GM12892 (cell line): ENCODE measurements at places on chromosomes 11 and 22.

GRCh38 chr11:1041149-1041467, 4.6 kb upstream of the MUC6 start:
- no peak for DNase-seq

DNA sequence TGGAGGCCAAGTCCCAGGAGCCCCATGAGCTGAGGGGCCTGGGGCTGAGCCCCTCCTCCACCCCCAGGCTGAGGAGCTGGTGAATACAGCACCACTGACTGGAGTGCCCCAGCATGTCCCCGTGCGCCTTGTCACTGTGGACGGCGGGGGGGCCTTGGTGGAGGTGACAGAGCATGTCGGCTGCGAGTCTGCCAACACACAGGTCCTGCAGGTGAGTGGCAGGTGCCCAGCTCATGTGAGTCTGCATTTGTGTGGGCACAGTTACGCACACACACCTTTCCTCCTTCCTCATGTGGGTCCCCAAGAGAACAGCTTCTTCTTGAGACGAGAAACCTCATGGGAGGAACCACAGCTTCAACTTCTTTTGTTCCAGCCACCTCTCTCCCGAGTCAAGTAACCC, 7.7 kb downstream of the TMEM132A start:
- DNase-seq: no peak

DNA sequence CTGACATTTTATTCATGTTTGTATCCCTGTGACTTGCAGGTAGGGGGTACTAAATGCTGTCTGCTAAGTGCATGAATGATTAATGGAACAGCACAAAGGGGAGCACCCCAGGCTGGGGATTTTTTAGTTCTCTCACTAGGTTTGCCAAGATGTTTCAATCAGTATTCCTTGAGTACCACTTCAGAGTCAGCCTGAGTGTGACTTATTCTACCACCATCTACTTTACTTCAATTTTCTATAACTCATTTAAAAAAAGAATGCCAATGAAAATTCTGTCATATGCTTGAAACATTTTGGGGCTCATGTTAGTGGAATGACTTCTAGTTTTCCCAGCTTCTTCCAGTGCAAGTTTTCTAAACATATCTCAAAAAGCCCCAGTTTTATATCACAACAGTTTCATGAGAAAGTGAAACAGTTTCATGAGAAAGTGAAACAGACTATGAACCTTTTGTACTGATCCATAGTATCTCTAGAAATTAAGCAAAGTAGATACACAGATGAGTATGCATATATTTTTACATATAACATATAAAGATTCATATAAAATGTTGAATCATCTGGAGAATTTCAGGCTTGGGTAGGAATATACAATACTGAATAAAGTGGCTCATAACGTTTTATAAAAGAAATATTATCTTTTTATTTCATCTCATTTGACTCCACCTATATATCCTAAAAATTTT, 252.4 kb downstream of the GRM5 start:
- no peak for DNase-seq

DNA sequence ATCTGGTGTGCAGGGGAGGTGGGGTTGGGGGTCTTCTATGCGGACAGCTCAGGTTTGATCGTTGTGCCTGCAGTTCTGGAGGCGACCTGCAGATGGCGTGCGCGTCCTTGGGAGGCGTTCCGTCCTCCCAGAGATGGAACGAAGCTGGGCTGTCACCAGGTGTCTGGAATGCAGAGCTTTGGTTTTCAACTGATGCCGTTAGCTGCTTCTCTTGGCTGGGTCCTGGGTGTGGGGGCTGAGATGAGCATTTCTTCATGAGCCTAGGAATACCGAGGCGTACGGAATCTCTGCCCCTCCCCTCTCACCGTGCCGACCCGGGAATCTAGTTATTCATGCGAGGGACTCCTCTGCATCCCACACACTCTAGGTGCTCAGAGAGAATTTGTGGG, 98.6 kb downstream of the CEP164 start:
- DNase-seq: peak; percentile 70

- DNase-seq: peak; percentile 48
Observed at GRCh38 chr22:44085743-44086270, 61.7 kb downstream of the PARVB start.

GRCh38 chr11:74325649-74326645, 14.5 kb upstream of the P4HA3 start:
- DNase-seq: no peak

DNA sequence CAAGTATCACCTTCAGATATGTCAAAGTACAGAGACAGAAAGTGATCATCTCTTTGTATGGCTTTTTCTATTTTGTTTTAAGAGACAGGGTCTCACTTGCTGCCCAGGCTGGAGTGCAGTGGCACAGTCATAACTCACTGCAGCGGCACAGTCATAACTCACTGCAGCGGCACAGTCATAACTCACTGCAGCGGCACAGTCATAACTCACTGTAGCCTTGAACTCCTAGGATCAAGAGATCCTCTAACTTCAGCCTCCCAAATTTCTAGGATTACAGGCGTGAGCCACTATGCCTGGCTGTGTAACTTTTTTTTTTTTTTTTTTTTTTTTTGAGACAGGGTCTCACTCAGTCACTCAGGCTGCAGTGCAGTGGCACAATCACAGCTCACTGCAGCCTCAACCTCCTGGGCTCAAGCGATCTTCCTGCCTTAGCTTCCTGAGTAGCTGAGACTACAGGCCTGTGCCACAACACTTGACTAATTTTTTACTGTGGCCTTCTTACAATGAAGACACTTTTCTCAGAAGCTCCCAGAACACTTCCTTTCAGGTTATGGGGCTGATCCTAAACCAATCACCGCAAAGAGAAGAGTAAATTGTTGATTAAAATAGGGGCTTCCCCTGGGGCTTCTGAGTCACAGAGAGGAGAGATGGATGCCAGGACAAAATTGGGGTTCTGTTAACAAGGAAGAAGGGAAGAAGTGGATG, 9.0 kb upstream of the HIKESHI start:
- DNase-seq: no peak

- peak; percentile 18 for DNase-seq
Observed at GRCh38 chr22:30868663-30869385, 99.8 kb downstream of the MORC2 start.

DNA sequence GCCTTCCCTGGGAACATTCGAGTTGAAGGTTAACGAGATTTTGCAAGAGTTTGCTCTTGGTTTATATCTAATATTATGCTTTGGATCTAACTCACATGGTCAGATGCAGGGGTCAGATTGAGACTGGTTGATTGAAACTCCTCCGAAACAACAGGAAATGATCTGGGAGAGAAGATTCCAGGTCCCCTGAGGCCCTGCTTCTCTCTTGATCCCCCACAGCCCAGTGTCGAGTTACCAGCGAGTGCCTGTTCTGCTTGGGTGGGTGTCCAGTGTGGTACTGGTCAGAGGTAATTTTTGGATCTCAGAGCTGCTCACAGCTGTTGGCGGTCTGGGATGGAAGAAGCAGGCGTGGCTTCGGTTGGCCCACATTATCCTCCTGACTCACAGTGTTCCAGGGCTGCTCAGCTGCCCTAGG, 9.2 kb downstream of the FBLN1 start:
- DNase-seq: no peak

DNA sequence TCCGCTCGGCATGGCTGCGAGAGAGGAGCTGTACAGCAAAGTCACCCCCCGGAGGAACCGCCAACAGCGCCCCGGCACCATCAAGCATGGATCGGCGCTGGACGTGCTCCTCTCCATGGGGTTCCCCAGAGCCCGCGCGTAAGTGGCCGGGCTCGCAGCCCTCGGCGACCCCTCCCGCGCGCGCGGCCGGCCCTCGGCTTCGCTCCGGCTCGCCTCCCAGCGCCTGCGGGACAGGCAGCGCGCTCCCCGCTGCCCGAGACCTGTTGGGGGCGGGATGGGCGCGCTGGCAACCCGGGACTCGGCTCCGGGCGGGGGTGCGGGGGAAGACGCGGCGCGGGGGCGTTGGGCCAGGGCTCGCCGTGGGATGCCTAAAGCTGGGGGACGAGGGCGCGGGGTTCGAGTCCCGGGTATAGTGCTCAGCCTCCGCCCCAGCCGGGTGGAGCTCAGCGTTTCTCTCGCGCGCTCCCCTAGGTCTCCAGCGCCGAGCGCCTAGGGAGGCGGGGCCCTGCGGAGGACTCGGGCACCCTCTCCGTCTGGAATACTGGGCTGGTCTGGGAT, 630 bp downstream of the UBASH3B start:
- DNase-seq: peak; percentile 42

GRCh38 chr22:42360348-42360747, 71.9 kb downstream of the NFAM1 start:
- DNase-seq: no peak

- no peak for DNase-seq
Observed at GRCh38 chr11:19674836-19675235, 37.8 kb upstream of the NAV2 start.

DNA sequence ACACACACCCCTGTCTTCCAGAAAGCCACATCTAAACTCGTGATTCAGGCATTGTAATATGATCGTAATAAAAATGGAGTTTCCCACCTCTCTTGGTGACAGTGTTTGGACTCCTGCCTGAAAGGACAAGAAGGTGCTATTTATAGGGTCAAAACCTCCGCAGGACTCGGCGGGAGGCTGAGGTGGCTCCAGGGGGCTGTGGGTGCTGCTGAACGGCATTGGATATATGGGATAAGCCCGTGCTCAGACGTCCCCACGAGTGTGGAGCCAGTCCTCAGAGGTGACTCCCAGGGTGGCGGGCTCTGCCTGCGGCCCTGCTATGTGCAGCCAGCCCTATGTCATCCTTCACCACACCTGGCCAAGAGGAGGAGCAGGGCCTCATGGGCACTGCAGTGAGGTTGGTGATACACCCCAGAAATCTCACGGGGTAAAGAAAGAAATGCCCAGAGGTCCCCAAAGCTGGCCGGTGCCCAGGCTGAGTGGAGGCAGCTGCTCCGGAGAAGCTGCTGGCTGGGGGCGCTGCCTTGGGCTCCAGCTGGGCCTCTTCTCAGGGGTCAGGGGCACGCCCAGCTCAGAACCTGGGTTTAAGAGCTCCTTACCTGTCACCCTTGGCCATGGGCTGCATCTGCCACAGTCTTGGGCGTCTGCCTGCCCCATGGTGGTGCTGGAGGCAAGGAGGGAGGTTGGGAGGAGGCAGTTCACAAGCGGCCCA, 5.1 kb upstream of the OSBPL5 start:
- no peak for DNase-seq

DNA sequence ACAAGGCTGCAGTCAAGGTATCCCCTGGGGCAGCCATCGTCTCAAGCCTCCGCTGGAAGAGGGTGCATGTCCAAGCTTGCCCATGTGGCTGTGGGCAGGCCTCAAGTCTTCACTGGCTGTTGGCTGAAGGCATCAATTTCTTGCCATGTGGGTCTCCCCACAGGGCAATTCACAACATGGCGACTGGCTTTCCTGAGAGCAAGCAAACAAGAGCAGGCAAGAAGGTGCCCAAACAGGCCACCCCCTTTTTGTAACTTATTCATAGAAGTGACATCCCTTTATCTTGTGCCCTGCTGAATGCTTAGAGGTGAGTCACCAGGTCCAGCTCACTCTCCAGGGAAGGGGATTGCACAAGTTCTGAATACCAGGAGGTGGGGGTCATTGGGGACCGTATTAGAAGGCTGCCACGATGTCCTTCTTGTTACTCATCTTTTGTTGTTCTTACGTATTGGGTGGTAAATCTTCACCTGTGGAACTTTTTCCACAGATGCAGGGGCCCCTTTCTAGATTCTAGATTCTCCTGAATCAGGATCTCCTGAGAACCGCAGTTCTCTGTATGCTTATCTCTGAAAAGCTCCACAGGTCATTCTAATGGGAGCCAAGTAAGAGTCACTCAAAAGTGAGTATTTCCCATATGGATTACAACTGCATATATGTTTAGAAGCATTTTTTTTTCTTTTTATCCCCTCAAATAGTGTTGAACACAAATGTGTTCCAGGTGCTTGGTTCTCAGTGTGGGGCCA, 44.2 kb upstream of the MICAL2 start:
- no peak for DNase-seq

DNA sequence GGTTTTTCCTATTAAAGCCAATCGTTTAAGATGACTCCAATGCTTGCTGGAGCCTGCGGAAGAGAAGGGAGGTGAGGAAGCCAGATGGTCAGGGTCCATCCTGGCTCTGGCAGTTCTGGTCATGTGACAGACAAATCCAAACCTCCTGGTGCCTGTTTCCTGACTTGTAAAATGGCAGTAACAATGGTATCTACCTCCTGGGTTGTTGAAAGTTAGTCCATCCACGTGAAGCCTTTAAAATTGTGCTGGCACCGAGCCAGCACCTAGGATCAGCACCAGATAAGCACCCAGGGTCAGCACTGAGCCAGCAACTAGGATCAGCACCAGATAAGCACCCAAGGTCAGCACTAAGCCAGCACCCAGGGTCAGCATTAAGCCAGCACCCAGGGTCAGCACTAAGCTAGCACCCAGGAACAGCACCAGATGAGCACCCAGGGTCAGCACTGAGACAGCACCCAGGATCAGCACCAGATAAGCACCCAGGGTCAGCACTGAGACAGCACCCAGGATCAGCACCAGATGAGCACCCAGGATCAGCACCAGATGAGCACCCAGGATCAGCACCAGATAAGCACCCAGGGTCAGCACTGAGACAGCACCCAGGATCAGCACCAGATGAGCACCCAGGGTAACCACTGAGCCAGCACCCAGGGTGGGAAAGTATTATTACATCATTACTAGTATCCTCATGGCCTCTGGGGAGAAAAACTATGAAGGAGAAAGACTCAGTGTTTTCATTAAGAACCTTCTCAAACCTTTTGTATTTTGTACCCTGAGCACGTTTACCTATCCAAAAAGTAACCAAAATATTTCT, 17.2 kb downstream of the KIAA0930 start:
- no peak for DNase-seq

DNA sequence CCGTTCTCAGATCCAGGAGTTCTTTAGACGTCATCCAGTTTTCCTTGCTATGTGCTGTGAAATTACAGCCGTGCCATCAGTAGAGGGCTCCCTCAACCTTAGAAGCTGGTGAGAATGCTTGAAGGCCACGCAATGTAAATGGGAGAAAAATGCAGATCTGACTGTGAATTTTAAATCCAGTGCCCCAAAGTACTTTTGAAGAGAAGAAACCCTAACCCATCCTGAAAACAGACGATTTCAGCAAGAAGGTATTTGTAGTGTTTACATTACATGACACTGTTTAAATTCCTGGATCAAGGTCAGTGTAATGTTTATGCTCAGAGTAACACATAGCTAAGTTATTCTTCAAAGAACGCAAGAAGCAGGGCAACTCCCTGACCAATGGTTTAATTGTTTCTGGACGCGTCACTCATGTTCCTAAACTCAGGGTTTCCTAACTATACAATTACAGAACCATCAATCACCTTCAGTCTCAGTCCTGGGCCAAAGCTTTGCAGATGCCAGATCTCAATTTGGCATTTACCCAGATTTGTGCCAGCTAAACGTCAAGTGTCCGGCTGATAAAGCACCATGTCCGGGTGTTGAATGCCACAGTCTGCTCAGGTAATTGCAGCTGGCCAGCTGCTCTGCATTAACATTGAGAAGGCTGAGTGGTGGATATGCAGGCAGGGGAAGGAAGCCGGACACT, 38.2 kb downstream of the ADAMTS8 start:
- no peak for DNase-seq

- no peak for DNase-seq
Observed at GRCh38 chr11:328012-328411, 7.4 kb upstream of the IFITM3 start.
